SIG-M5 (cell line): ENCODE measurements at places on chromosomes 2 and 18.
A peak's percentile ranks its signal among the peaks of the same experiment; 100 is the strongest.

DNA sequence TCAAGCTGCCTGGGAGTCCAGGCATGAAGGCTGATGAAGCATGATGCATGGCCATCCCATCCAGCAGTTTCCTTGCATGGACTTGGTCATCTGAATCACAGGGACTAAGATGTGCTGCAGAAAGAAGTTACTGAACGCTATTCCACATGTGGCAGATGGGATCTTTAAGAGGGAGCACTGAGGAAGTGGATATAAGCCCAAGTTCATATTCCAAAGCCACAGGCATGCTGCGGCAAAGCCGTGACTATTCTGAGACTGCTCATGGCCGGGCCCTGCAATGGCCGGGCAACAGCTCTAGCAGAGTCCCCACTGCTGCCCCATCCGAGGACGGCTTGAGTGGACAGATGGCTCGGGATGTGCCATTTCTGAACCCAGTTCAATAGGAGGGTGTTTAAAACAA, 61.5 kb downstream of the STPG4 start:
- no peak for DNase-seq

DNA sequence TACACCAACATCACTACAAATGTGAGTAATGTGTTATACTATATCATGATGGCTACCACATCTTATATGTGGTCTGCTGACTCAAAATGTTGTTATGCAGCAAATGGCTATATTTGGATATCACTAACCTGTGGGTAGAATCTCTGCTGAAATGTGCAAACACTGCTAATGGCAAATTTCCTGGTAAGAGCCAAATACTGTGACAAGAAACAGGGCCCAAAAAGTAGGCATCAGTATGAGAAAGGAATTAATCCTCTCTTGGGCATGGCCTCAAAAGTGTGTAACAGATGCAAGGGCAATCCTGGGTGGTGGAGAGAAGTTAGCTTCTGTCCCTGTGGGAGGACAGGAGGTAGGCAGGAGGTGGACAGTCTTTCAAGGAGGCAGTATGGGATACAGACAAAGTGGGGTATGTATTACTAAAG, 13.3 kb downstream of the ATF2 start:
- no peak for DNase-seq

DNA sequence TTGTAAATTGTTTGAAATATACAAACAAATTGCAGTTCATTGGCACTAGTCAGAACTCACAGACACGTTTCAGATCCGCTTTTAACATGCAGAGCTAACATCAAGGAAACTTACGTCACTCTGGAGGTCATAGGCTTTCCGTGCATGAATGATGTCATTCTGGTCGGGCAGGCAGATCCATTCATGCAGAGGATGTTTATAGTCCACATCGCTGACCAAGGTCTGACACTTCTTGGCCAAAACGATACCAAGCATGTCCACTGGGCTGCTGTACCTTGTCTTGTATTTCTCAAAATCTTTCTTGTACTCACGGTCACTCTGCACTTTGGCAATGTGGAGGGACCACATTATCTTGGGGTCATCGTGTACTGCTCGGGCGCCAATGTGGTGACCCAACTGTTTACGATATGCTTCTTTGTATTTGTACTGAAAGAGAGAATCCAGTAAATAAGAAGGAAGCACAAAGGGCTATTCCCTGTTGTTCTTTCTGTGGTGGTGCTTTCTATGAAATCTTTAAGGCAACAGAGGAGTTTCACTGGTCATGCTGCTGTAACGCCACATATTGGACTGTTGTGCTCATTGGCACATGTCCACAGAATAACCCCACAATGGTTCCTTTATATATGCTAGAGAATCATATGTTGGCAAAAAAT, 114.8 kb downstream of the NEB start:
- DNase-seq = no peak

DNA sequence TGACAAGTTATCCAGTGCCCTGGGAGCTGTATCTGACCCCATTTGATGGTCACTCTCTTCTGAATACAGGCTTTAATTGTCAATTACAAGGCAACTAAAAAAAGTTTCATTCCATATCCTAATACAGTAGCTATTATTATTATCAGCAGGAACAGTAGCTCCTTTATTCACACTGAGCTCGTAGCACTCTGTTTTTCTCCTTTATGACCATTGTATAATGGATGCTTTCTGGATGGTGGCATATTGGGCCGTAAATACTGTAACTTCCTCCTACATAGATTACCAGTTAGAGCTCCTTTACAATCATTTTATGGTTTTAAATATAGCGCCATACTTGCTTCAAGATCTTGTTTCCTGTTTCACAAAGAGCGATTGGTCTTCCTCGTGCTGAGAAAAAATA, 1040.3 kb downstream of the TSN start:
- no peak for DNase-seq

GRCh38 chr2:11675423-11676112, 5.6 kb upstream of the NTSR2 start:
- no peak for DNase-seq

- DNase-seq = no peak
These were observed 47.7 kb downstream of the EMX1 start for GRCh38 chr2:72965016-72965415.

DNA sequence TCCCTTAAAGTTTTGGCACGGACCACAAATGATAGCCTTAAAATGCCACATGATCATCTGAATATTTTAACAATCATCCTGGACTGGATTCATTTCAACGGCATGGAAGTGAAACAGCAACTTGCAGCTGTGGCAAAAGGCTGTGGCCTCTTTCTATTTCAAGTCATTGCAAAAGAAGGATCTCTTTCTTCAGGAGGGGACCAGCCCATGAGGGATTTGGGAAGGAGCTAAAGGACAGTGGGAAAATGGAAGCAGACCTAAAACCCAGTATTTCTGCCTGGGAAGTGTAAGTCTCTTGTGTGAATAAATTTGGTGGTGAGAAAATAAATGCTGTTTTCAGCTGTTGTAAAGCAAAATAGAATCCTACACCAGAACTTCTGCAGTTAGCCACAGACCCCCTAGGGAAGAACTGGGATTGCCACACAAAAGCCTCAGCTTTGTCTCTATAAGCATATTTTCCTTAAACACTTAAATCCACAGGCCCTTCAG, 107.3 kb upstream of the ZFP36L2 start:
- peak; percentile 66 for DNase-seq

DNA sequence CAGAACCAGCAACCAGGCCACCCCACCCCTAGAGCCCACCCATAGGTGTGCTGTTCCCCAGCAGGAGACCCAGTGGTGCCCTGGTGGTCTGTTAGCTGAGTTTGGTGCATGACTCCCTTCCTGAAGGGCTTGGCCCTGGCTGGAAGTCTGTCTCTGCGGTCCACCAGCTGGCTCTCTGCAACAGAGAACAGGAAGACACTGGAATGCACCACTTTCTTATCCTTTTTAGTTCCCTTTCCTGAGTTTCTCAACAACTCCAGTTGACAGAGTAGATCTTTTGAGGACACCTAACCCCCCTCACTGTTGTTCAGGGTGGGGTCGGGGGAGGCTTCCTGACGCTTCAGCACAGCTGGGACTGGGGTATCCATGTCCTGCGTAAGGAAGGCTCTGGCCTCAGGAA, 11.9 kb upstream of the RPL37A start:
- DNase-seq = no peak

DNA sequence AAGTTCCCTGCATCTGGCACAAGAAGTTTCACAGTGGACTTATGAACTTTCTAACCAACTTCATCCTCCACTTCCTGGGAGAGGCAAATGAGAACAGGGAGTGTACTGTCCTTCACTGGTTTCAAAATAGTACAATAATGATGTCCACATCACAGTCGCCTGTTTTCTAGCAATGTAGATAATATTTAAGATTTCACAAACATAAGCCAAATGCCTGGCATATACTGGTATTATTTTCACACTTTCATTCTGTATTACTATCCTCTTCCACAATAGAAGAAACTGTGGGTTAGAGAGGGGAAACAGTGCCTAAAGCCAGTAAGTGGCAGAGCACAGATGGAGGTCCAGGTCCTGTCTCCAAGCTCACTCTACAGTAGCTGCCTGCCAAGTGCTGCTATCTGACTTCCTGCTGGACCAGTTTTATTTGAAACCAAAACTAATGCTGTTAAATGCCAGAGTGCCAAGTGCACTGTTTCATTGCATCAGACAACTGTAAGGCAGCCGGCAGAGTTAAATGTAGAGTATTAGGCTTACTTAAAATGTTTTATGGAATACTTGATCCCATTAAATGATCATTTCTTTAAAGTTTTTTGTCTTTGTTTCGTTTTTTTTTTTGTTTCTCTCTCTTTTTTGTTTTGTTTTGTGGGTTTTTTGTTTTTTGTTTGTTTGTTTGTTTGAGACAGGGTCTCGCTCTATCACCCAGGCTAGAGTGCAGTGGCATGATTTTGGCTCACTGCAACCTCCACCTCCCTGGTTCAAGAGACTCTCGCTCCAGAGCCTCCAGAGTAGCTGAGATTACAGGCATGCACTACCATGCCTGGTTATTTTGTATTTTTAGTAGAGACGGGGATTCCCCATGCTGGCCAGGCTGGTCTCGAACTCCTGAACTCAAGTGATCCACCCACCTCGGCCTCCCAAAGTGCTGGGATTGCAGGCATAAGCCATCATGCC, 15.1 kb downstream of the COBLL1 start:
- no peak for DNase-seq
